HL-60 (cell line): ENCODE measurements at places on chromosomes 6 and 20.

GRCh38 chr6:108565091-108565766, 4.5 kb downstream of the FOXO3 start:
- peak; percentile 38 for DNase-seq

DNA sequence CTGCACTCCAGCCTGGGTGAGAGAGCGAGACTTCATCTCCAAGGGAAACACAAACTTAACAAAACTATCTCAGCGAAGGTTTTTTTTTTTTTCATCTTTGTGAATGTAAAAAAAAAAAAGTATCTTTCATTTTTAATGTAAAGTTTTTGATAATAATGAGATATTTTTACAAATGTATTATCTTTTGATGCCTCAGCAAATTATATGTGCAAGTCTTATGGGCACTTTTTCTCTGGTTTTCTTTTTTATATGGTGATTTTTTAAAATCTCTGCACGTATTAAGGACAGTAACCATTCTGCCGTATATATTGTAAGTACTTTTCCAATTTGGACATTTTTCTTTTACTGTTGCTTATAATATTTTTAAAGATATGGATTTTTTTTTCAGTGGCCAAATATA, 76.8 kb downstream of the MAFB start:
- DNase-seq: no peak

- DNase-seq: no peak
These were observed 26.1 kb upstream of the CDH22 start for GRCh38 chr20:46334303-46334904.

GRCh38 chr6:155647354-155647753, 191.7 kb upstream of the NOX3 start:
- no peak for DNase-seq

DNA sequence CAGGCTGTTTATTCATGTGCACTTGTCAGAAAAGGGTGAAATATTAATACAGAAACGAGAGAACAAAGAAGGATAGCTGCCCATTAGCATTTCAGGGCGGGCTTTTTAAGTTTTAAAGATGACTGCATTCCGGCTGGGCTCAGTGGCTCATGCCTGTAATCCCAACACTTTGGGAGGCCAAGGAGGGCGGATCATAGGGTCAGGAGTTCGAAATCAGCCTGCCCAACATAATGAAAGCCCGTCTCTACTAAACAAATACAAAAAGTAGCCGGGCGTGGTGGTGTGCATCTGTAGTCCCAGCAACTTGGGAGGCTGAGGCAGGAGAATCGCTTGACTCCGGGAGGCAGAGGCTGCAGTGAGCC, 130.5 kb downstream of the HFE start:
- no peak for DNase-seq

GRCh38 chr6:10140824-10141223, 274.1 kb downstream of the TFAP2A start:
- DNase-seq: no peak

GRCh38 chr6:34246563-34247391, 2.0 kb downstream of the SMIM29 start:
- no peak for DNase-seq

GRCh38 chr6:158283304-158283980, 28.8 kb upstream of the TULP4 start:
- no peak for DNase-seq

- DNase-seq: no peak
These were observed 5.0 kb downstream of the FOXP4 start for GRCh38 chr6:41551086-41551700.

GRCh38 chr20:39632176-39632575, 670.0 kb downstream of the DHX35 start:
- DNase-seq: no peak

DNA sequence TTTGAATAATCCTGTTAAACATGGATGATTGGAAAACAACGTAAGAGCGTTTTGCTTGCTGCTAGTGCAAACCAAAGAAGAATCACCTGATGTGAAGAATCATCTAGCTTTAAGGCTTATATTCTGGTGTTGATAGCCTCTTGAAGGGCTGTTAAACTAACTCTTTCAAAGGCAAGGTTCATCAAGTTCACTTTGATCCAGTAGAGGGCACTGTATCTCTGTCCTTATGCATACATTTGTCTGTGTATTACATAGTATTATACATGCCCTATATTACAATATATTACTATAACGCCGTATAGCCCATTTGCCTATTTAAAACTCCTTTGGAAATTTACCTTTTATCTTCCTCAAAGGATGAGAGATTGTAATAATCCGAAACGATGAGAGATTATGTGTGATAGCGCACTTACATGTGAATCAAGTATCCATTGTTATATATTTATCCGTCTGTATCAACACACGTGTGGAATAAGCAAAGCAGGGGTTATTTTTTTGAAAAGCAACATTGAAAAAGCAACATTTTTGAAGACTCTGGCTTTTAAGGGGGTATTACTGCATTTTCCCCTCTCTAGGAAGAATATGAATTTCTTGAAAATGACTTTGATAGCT, 50.8 kb upstream of the NRN1 start:
- DNase-seq: peak; percentile 43

DNA sequence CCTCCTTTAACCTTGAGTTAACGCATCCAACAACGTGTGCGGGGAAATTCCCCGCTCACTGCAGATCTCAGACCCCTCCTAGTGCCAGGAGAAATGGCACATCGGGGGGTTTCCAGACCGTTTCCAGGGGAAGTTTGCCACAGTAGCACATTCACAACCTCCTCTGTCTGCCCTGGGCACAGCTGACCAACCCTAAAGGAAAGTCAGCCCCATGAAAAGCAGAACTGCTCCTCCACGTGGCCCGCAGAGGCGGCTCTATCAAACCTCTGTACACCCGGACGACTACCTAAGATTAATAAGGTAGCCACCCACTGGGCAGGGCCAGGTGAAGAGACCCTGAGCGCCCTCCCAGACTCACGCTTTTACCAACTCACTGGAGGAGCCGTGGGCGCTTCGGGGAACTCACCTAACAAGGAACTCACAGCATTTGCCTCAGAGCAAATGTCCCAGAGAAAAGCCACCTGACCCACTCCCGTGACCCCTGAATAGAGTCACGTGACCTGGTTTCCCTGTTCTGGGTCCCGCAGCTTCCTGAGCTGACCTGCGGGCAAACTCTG, 93.1 kb downstream of the PRND start:
- peak; percentile 89 for DNase-seq
